NCI-H2227 treated with DMSO at 0.1 percent for 48 hours (cell line): ENCODE measurements at places on chromosomes 6 and 20.

- DNase-seq, result no peak
Observed at GRCh38 chr6:12271997-12272396, 18.2 kb upstream of the EDN1 start.

GRCh38 chr6:87436435-87436834 is 28.7 kb downstream of the CFAP206 start:
- DNase-seq, result no peak

DNA sequence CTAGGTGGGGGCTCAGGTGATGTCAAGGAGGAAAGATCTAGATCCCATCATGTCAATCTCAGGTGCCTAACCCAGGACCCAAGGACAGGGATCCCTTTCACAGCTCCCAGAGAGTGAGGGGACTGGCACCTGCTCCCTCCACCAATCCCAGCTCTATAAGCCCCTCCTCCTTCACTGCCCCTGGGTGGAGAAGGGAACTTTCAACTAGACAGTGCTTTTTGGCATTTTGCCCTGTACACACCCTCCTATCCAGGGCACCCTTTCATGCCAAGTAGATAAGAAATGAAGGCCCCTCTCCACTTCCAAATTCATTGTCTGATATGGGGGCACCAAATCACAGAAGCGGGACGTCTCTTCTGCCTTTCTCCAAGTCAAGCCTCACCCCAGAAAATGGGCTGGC is 61.6 kb downstream of the MDGA1 start:
- DNase-seq, result no peak

GRCh38 chr6:69985180-69985579 is 118.8 kb downstream of the COL19A1 start:
- no peak for DNase-seq

- no peak for DNase-seq
Observed at GRCh38 chr6:99288668-99289067, 60.8 kb downstream of the FAXC start.

DNA sequence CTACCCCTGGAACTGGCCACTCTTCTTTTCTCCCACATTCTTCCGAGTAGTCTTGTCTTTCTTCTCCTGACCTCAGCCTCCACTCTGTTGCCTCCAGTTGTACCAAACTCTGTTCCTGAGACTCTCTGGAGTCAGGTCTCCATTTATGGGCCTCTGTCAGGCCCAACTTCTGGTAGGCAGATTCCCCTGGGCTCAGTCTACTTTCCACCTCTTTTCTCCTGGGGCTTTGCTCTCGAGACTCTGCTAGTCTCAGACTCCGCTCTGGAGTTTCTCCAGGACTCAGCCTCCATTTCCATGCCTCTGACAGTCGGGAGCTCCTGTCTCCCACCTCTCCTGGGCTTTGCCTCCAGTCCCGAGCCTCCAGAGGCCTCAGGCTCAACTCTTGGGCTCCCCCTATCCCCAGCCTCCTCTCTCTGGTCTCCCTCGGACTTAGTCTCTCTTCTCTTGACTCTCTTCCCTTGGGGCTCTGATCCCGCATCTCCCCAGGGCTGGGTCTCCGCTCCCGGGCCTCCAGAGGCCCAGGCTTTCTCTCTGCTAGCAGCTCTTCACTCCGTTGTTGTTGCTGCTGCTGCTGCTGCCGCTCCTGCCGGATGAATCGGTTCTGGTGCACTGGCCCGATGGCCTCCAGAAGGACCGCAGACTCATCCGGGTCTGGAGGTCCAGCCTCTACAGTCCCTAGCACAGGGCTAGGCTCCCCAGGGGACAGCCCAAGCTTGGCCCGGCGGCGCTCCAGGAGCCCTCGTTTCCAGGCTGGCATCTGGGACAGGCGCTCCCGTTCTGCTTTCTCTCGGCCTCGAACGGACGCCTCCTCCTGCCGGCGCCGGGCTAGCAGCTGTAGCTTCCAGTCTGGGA is 1.1 kb downstream of the PPP1R18 start:
- no peak for DNase-seq

DNA sequence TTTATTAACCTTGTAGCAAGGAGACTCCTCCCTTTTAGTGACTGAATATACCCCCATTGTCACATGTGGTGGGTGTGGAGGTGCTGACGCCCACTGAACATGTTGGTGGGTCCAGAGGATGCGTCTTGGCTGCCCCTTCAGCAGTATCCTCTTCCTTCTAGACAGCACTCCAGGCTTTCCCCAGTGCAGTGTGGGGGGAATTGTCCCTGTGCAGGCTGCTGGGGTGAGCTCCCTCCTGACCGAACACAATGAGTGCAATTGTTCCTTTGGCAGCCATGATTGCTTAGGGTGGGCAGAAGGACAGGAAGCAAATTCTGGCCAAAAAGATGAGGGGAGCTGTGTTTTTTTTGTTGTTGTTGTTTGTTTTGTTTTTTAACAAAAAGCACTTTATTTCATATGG is 209.3 kb upstream of the PDE10A start:
- no peak for DNase-seq

DNA sequence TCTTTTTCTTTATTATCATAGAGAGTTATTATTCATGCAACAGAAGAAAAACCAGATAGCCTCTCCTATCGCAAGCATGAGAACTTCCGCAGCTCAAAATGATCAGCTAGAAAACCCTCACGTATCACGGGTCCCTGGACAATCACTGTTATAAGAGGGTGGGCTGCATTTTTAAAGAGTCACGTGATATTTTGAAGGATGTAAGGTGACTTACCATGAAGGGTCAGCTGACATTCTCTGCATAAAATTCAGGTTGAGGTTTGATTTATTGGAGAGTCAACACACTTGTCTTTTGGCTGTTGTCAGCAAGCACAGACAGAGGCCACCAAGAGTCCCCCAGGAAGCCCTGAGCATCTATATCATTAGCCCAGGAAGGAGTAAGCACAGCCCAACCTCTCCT is 39.5 kb downstream of the ID4 start:
- no peak for DNase-seq

DNA sequence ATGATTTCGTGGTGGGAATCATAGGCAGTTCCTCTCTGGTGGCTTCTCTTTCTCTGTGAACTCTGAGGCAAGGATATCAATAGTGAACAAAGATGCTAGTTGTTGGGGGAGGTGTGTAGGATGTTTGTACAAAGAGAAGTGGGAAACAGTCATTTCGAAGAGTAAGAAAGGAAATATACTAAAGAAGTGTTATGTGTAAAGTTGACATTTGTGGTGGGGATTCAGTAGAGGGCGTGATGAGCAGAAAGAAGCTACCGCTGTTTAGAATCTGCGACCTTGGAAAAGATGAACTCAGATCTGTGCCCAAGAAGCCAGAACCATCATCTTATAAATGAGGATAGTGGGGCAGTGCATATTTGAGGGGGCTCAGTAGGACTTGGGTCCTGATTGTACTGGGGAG is 11.4 kb downstream of the SLC35F1 start:
- no peak for DNase-seq

DNA sequence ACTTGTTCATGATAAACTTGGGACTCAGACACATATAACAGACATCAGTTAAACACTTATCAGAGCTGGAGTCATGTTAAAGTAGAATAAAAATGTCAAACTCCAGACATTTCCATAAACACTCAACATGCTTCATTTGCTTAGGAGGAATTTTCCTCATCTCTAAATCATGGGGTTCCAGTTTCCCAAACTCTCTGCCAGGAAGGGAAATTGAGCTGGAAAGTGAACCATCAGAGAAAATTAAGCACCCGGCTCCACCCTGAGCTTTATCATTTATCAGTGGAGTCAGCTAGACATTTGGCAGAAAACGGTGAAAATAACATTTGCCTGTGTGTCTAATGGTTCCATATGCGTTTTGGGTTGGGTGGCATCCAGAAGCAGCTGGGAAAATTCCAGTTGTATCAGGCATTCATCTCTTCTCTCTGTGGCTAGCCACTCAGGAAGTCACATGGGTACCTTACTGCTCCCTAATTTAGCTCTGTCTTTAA is 25.3 kb upstream of the ZNFX1 start:
- DNase-seq, result no peak

GRCh38 chr6:40359808-40360207 is 227.4 kb downstream of the LRFN2 start:
- DNase-seq, result no peak

GRCh38 chr6:25730907-25731306 is 23.6 kb upstream of the SLC17A4 start:
- no peak for DNase-seq

DNA sequence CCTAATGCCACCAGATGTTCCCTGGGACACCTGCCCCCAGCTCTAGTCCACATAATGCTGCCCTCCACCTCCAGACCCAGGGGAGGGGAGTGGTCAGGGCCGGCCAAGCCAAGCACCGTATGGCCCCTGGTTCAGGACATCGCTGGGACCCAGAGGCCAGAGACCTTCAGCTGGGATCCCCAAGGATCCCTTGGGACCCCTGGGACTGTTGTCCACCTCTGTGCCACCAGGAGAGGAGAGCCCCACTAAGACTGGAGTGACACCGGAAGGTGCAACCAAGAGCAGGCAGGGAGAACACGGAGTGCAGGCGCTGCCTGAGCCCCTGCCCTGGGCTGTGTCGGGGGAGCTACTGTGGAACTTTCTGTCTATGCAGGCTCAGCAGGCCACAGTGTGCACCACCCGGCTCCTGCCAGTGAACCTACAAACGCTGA is 43.6 kb downstream of the CTCFL start:
- DNase-seq, result no peak

GRCh38 chr6:37507690-37508421 is 8.2 kb upstream of the CCDC167 start:
- DNase-seq, result peak; percentile 57

DNA sequence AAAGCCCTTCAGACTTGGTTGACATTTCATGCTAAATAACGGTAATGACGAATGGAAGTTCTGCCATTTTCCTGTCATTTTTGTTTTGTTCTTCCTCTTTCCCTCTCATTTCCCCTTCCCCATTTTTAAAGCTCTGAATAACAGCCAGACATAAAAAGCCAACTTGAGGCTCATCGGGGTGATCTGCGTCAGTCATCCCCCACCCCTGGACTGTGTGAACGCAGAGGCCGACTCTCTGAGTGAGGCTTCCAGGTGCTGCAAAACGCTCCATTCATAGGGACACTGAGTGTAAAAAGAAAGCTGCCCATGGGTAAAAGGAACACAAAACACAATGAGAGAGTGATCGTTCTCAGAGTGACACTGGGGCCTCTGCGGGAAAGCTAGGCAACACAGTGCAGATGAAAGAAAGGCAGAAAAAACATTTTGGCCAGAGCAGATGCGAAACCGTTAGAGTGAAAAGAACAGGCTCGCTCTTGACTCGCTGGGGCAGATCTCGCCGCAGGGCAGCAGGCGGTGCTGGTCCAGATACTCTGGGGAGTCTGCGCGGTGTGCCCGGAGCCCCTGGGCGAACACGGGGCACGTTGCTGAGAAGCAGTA is 684.8 kb downstream of the QKI start:
- no peak for DNase-seq

GRCh38 chr20:46394872-46395760 is 11.3 kb downstream of the ELMO2 start:
- DNase-seq, result no peak

GRCh38 chr6:93964926-93965325 is 545.6 kb upstream of the EPHA7 start:
- no peak for DNase-seq

- no peak for DNase-seq
Observed at GRCh38 chr6:150079604-150080003, 10.7 kb upstream of the ULBP3 start.

DNA sequence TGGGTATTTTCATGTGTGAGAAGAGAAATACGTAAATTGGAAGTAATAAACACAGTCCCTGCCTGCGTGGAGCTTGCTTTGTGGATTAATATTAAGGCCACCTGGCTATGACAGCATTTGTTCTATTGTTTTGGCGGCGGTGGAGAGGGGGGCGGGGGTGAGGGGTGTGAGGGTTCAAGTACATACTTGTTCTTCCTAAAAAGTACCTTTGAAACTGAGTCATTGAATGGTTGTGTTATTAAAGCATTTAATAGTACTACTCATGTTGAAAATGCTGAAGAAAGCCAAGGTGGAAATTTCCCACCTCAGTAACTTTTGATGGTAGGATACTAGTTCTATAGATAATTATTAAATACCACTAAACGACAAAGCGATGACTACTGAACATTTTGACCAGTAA is 95.0 kb downstream of the FOXC1 start:
- DNase-seq, result no peak

- DNase-seq, result no peak
Observed at GRCh38 chr6:109265530-109265929, 116.7 kb downstream of the CD164 start.

GRCh38 chr6:143692696-143693095 is 14.9 kb downstream of the PHACTR2 start:
- DNase-seq, result no peak

DNA sequence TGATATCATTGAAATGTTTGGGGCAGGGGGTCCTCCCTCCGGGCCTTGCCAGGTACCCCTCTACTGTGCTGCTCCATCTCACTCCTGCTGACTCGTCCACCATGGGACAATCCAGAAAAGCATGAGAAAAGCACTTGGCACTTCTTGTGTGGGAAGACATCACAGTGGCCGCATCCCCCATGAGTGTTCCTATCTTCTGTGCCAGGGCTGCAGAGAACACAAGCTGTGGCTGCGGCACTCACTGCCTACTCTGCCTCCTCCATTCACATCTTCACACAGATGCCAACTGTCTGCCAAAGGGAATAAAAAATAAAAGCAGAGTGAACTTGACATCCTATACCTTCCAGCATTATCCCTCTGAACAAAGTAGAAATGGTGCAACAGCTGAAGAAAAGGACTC is 117.4 kb upstream of the PROKR2 start:
- DNase-seq, result no peak

- DNase-seq, result no peak
Observed at GRCh38 chr6:168756009-168756634, 315.1 kb downstream of the SMOC2 start.
